ENCODE measurements at places on chromosomes 6 and 20. TPM values are rescaled to one million over a fixed set of nuclear protein-coding genes. Genes with fewer than 3 reads are reported as not detected.
A peak's percentile ranks its signal among the peaks of the same experiment; 100 is the strongest.

The TEAD3 gene
- 0.81 TPM for total RNA-seq

DNA sequence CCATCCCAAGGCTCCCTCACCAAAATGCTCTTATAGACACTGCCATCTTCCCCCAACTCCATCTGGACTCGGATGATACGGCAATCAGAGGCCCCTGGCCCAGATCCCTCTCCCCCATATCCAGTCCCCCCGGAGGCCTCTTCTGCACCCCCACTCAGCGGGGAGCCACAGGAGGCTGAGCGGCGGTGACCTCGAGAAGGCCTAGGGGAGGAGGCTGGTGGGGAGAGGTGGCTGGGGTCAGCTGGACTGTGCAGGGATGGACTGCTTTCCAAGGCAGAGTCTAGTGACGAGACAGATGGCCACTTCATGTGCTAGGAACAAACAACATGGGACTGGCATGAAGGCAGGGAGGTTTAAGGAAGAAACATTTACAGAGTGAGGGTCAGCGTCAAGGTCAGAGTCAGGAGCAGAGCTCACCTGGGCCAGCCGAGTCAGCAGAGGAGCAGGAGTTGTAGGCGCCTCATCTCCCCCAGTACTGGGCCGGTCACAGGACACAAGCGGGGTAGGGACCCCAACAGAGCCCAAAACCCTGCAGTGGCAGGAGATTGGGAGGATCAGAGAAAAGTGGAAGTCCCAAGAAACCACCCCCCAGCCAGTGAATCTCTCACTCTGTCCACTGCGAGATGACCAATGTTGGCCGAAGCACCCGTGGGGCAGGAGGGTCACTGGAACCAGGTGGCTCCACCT lies 3.7 kb downstream of the PFDN6 start:
- no peak for DNase-seq

DNA sequence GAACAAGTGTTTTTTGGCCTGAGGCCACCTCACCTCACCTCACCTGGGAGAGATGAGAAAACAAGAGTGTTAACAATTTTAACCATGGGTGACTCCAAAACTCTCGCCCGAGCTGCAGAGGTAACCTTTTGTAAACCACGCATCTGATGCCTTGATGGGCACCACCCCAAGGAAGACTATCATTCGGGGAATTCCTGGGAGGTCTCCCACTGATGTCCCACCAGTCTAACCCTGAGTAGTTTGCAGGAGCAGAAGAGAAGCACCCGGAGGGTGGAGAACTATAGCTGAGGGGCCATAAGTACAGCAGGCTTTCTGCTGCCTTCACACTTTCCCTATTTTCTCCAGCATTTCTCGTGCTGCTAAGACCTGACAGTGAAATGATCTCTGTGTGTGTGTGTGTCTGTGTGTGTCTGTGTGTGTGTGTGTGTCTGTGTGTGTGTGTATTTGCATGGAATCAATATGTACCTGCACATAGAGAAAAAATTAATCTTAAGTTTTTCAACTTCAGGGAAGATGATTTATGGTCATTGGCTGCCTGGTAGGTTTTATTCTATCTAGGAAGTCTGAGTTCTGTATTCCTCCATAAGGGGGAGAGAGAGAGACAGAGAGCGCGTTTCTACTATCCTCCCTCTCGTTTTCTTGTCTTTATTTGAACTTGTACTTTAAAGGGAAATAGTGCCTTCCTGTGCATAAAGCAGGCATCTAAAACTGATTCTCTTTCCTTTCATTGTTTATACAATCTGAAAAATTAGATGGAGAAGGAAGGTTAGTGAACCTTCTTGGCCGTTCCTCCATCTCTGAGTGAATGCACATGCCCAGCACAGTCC lies 75.8 kb downstream of the CAP2 start:
- no peak for DNase-seq

GRCh38 chr6:2730353-2731107 lies 20.2 kb downstream of the MYLK4 start:
- no peak for DNase-seq

GRCh38 chr6:6217855-6218758 lies 102.4 kb downstream of the F13A1 start:
- no peak for DNase-seq

GRCh38 chr6:82370788-82371187 lies 7.2 kb downstream of the TPBG start:
- no peak for DNase-seq

DNA sequence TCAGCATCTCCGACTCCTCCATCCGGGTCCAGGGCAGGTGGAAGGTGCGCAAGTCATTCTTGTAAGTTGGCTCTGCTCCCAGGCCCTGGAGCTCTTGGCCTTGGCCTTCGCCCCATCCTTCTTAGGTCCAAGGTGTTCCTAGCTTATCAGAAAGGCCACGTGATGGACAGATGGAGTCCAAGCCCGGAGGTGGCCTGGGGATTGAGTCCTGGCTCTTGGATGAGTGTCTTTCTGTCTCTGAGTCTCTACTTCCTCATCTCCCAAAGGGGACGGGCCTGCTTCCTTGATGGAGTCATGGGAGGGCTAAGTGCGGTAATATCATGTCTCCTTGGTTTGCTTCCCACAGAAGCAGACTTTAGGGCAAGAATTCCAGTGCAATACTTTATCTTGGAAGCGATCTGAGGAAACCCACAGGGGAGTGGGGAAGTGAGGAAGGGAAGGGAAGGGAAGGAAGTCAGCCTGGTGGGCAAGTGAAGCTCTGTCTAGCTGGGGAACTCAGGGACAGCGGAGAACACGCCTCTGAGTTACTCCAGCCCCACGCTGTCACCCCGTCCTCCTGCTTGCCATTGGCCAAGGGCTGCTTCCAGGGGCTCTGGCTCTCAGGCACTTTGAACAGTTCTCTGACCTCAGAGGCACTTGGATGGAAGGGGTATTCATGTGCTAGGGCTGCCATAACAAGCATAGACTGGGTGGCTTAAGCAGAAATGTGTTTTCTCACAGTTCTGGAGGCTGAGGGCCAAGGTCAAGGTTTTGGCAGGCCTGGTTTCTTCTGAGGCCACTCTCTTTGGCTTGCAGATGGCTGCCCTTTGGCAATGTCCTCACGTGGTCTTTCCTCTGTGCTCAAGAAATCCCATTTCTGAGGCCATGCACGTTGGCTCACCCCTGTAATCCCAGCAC lies 4.8 kb downstream of the LBP start:
- no peak for DNase-seq

- DNase-seq = peak; percentile 27
Observed at GRCh38 chr6:136920671-136921380, 1.3 kb upstream of the SLC35D3 start.

GRCh38 chr6:126156973-126157372 lies 170.6 kb downstream of the TRMT11 start:
- DNase-seq = no peak

- no peak for DNase-seq
Observed at GRCh38 chr6:32215617-32216016, 8.2 kb downstream of the NOTCH4 start.

DNA sequence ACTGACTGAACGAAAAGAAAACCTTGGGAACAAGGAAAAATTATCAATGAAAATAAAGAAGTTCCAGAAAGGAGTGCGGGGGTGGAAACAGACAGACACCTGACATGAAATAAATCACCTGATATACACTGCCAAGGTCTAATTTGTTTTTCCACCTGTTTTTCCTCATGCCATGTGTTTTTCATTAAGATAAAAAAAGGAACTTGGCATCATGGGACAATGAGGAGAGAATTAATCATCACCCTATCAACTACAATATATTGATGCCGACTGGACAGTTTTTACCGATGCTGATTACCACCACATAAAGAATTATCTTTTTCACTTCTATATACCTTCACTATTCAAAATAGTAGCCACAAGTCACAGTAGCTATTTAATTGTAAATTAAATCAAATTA lies 233.2 kb downstream of the ARHGAP18 start:
- DNase-seq = no peak

The AAR2 gene
- total RNA-seq = 19.7 TPM

The FAM217A gene
- total RNA-seq = not detected

DNA sequence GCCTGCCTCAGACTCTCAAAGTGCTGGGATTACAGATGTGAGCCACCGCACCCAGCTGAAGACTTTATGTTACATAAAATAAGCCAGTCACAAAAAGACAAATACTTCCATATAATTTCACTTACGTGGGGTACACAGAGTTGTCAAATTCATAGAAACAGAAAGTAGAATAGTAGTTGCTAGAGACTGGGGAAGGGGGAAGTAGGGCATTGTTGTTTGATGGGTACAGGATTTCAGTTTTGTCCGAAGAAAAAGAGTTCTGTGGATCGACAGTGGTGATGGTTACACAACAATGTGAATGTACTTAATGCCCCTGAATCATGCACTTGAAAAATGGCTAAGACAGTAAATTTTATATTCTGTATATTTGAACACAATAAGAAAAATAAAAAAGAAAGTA lies 41.6 kb upstream of the ANKEF1 start:
- DNase-seq = no peak

DNA sequence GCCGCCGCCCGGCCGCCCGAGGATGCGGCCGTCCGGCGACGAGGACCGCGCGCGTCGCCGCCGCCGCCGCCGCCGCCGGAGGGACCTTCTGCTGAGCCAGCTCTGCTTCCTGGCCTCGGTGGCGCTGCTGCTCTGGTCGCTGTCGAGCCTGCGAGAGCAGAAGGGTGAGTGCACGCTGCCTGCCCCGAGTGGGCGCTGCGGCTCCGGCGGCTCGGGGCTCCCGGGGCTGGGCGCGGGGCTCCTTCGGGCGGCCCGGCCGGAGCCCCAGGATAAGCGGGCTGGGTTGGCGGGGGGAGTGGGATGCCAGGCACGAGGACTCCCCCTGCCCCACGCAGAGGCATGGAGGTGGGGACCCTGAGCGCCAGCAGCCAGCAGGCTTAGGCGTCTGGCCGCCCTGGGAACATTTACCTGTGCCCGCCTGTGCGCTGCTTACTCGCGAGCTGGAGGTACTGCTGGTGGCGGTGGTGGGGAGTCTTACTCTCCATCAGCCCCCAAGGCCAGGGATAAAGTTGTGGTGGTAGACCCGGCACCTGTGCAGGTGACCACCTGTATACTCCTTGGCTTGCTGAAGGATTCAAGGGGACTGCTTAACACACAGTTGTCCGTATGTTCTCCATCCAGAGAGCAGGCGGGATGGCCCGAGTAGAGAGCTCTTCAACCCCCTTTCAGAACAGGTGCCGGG lies 520 bp downstream of the SLC24A3 start:
- peak; percentile 45 for DNase-seq

DNA sequence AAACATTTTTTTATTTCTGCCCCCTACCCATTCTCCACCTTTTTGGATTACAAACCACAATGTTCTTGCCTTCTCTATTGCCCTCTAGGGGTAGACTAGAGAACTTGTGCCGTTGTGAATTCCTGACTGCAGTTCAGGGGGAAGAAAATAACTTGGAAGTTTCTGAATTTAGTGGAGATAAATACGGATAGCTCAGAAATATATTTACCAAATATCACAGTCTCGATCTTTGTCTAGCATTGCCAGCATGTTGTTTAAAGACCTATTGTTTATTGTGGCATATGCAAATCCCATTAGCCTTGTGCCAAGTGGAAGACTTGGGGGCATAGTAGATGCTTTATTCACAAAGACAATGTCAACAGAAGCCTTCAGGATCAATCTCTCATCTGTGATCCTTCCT lies 154.1 kb upstream of the MMS22L start:
- no peak for DNase-seq

The PROKR2 gene
- total RNA-seq = not detected

The CST11 gene
- total RNA-seq = not detected

DNA sequence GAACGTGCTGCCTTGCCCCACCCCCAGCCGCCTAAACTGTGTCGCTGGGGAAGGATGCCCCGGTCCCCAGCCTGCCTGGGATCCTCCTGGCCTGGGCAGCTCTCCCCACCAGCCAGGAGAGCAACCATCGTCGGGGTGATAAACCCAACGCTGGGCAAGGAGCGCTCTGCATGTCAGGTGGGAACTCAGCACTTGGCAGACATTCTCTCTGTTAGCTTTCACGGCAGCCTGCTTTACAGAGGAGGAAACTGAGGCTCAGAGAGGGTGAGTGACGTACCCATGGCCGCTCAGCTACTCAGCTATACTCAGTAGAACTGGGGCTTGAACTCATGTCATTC lies 37.9 kb downstream of the RBM38 start:
- no peak for DNase-seq

The DEF6 gene
- 99.1 TPM for total RNA-seq

GRCh38 chr6:128784266-128784665 lies 98.7 kb upstream of the LAMA2 start:
- no peak for DNase-seq

DNA sequence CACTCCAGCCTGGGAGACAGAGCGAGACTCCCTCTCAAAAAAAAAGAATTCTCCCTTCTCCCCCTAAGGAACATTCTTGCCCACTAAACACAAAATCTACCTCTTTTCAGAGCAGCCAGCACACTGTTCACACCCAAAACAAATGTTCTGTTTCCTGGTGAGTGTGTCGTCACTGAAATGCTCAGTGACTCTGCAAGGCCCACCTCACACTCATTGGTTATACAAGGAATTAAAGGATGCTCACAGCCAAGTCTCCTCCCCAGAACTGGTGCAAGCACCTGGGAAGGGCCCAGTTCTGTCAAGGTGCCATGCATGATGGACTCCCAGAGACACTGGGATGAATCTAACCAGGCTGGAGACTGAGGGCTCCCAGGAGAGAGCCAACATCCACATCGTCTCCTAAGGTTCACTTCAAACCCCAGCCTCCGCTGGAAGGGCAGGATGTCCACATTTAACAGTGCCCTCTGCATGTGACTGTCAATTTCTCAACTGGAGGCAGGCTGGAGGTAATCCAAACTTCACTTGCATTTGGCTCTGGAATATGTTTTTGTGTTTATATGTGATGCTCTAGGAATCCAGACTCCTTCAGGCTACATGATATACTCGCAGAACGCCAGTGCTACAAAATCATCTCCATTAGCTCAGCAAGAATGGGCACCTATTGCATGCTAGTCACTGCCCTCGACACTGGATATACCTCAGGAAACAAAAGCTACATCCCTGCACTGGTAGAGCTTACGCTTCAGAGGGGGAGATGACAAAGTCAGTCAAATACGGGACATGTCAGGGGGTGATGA lies 7.1 kb downstream of the RRBP1 start:
- no peak for DNase-seq

The SIRPD gene
- not detected for total RNA-seq
